ENCODE measurements at places on chromosomes 5 and 9. TPM values are rescaled to one million over a fixed set of nuclear protein-coding genes. Genes with fewer than 3 reads are reported as not detected.

Gene PCDHA8
- not detected for total RNA-seq

Gene SCGB3A1
- total RNA-seq, result not detected

Gene MEF2C
- 4.4 TPM for total RNA-seq

Gene TCF7
- total RNA-seq, result 20.9 TPM

Gene RNF130
- total RNA-seq, result 18.4 TPM

Gene RGP1
- 14.3 TPM for total RNA-seq

Gene SLC6A18
- not detected for total RNA-seq

Gene FOXD4L5
- total RNA-seq, result not detected

Gene AJM1
- 0.73 TPM for total RNA-seq

Gene INSL4
- not detected for total RNA-seq

Gene EFNA5
- total RNA-seq, result 11.1 TPM

Gene EGFLAM
- 18.2 TPM for total RNA-seq

Gene PRR16
- total RNA-seq, result 21.3 TPM

Gene RNF44
- 4.1 TPM for total RNA-seq

Gene SLC34A3
- total RNA-seq, result not detected

Gene ADGRD2
- not detected for total RNA-seq

Gene LCN9
- total RNA-seq, result not detected

Gene PAX5
- not detected for total RNA-seq

Gene AHRR
- total RNA-seq, result 26.4 TPM

Data from subcutaneous preadipocyte (primary cell).